Activated naive CD4-positive, alpha-beta T cell treated with Interleukin-2 at 50 U/mL for 16 hours (primary cell): ENCODE measurements at places on chromosomes 16 and 17.

DNA sequence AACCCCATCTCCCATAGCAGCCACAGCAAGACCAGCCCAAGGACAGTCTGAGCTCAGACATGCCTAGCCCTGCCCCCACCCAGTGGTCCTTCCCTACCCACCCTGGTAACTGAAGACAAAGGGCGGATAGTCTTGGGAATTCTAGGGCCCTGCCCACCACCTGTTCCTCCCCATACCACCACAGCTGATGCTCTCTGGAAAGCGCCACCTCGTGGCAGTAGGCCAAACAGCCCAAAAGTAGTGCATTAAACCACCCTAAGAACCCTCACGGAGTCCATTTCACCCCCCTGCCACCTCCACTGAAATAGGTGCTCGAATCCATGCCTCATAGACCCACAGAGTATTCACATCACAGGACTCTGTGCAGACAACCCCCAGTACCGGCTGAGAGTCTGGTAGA, 1021.4 kb downstream of the CDH8 start:
- DNase-seq = no peak

DNA sequence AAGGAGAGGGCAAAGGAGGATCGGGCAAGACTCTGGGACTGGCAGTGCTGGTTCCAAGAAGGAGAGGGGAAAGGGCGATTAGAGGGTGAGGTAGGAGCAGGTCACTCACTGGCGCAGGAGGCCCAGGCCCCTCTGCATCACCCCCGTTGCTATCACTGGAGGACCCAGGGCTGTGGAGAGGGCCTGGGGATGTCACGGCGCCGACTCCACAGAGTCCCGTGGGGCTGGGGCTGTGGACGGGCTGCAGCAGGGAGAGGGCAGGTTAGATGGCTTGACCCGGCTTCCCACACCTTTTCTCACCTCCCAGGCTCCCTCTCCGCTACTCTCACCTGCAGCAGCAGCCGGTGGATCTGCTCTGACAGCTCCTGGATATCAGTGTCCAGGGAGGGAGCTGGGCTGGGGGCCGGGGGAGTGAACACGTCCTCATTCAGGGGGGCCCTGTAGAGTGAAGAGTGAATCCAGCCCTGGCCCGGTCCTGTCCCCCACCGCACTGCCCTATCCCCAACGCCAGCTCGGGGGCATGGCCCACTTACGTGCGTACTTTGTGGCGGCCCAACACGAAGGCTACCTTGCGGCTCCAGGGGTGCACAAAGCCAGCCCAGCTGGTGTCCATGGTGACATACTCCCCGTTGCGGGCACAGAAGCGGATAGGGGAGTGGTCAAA, 4.9 kb downstream of the PER1 start:
- no peak for DNase-seq

DNA sequence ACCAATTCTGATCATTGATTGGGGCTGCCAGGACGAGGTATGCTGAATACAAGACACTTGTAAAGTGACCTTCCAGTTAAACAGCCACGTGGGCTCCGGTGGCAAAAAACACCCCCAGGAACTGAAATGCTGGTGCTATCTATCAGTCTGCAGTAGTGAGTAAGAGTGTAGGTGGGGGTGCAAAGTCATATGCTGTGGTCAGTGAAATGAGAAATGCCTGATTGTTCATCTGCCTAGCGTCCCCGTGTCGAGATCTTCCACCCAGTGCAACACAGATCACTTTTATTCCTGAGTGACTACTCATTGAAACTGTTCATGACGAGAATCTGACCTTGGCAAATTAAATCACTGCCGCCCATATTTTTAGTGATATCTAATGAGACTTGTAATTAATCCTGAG, 806.5 kb upstream of the GOT2 start:
- DNase-seq = no peak

- DNase-seq = no peak
These were observed 94.6 kb upstream of the TBX2 start for GRCh38 chr17:61305024-61305423.

DNA sequence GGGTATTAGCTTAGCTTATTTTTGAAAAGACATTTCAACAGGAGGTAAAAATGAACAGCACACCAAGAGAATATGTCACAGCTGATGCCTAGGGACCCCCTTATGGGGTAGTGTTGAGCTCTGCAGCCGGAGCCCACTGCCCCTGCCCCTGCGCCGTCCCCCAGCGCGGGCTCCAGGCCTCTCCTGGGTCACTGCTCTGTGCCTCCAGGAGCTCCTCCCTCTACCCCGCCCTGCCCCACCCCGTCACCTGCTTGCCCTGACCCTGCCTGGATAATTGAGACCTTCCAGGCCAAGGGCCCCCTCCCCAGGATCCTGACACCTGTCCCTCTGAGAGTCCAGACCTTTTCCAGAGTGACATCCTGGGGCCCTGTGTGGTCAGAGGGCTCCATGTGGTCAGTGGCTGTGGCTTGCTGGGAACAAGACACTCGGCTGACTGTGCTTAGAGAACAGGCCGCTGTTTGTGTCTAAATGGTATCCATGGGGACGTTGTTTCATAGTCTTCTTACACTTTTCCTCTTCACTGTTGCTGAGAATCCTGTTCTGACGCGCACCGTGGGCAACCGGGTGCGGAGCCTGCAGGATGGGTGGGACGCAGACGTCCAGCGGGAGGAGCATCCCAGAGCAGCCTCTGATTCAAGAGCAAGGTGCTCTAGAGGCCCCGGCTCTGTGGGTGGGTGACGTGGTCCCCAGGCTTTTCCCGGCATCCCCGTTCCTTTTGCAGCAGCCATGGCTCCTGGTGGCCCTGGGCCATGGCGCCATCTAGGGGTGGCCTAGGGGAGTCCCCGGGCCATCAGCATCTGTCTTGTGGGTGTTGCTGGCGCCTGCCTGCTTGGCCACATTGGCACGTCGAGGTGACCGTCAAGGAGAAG, 20.0 kb upstream of the WFIKKN1 start:
- peak; percentile 69 for DNase-seq

DNA sequence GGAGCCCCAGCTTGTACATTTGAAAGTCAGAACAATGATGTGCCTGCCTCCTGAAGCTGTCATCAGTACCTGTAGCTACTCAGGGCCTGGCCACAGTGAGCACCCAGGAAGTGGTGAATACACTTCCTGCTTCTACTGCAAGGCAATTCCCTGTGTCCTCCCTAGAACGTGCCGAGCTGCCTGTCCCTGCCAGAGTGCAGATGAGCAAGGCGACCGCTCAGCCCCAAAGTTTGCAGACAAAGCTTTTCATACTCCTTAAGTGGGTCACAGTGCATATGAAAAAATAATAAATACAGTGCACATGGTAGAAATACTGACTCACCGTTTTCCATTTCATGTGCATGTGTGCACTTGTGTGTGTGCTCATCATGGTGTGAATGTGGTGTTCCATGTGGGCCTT, 77.3 kb downstream of the MPRIP start:
- DNase-seq = peak; percentile 75

- no peak for DNase-seq
These were observed 16.1 kb downstream of the CCR7 start for GRCh38 chr17:40548982-40549685.

DNA sequence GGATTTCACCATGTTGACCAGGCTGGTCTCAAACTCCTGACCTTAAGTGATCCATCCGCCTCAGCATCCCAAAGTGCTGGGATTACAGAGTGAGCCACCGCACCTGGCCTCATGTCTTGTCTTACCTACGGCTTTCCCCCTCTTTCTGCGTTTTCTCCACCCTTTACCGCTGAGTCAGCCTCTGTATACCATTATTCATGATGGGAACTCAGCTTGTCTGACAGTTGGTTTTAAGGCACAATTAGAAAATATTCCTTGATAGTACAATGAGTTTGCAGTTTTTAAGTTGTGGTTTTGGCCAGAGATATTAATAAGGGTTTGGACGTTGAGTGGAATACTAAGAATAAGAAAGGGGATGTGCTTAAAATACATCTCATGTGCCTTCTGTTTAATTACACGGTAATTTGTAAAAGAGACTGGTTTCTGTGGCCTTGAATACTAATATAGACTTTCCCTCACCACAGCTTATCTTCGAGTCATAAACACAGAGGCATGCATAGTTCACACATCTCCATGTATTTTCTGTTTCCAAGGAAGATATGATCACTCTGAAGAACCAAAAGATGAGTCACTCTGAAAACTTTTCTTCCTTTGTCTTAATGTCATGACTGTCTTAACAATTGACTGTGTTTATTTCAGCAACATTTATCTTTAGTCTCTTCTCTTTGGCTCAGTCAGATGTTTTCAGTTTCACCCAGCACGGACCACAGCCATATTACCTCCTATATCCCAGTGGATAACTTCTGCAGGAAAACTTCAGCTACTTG, 54.4 kb downstream of the PITPNC1 start:
- no peak for DNase-seq

- DNase-seq = no peak
These were observed 19.4 kb downstream of the UNC45B start for GRCh38 chr17:35167046-35167445.

DNA sequence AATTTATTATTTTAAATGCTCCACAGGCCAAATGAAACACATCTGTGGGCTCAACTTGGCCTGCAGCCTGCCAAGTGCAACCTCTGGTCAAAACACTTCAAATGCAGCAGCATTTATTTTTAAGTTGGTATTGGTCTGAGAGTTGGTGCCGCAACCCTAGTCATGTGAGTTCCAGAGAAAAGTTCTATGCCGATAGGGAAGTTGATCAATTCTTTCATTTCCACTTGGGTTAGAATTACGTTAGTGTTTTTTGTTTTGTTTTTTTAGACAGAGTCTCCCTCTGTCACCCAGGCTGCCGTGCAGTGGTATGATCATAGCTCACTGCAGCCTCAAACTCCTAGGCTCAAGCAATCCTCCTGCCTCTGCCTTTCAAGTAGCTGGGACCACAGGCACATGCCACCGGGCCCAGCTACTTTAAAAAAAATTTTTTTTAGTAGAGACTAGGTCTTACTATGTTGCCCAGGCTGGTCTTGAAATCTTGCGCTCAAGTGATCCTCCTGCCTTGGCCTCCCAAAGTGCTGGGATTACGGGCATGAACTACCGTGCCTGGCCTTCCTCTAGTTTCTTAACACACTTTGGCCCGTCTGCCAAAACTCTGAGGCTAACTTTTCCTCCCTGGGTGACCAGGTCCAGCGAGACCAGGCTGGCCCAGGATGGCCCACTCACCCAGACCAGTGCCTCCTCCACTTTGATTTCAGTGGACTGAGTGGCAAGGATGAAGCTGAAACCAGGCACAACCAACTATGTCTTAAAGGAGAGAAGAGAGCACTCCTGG, 221.1 kb downstream of the MRTFB start:
- DNase-seq = no peak

DNA sequence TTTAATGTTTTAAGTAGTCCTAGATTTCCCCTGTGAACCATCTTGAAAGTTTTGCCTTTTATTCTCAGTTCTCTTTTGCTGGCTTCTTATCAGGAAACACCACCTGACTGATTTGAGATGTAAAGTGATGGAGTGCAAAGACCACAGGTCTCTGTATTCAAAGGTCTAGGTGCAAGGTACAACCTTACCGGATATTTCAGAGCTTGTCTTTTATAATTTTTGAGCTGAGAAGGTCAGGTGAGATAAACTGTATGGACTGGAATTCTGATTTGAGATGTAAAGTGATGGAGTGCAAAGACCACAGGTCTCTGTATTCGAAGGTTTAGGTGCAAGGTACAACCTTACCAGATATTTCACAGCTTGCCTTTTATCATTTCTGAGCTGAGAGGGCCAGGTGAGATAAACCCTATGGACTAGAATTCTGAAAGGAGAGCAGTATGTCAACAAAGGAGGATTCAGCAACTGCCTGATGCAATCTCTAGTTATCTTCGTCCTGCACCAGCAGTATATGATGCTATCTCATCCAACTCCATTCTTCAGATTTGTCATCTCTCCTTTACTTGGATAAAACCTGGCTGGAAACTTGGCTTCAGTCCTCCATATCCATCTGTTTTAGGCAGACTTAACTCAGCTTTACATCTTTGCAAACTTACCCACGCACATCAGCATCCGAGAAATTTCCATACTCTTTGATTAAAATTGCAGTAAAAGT, 64.3 kb downstream of the CENPV start:
- no peak for DNase-seq

DNA sequence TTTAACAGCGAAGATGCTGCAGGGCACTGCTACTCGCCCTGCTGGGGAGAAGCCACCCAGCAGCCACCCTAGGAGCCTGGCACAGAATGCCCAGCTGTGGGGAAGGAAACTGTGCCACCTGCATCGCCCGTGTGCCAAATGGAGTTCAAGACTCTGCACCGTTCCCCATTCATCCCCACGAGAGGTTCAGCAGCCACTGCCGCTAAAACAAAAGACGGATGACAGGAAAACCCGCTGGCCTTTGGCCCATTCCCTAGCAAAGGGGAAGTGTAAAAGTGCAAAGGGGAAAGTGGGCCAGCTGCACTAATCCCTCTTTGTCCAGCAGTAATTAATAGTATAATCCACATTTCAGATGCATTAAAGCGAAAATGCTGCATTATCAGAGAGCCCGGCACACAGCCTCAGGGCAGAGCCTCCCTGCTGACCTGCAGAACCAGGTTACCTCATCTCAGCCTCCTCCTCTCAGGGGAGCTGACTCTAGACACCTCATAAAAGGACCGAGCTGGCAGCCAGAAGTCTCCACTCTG, 37.7 kb downstream of the ZFHX3 start:
- DNase-seq = no peak

- no peak for DNase-seq
These were observed 667.4 kb upstream of the SALL1 start for GRCh38 chr16:51818342-51818944.

DNA sequence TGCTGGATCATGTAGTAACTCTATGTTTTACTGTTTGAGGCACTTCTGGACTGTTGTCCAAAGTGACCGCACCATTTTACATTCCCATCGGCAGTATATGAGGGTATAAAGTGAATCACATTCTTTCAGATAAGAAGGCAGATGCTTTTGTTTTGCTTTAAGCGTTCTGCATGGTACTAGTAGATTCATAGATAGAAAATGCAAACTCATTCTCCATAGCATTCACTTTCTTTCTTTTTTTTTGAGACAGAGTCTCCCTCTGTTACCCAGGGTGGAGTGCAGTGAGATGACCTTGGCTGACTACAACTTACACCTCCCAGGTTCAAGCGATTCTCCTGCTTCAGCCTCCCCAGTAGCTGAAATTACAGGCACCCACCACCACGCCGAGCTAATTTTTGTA, 40.4 kb downstream of the TANGO6 start:
- no peak for DNase-seq

DNA sequence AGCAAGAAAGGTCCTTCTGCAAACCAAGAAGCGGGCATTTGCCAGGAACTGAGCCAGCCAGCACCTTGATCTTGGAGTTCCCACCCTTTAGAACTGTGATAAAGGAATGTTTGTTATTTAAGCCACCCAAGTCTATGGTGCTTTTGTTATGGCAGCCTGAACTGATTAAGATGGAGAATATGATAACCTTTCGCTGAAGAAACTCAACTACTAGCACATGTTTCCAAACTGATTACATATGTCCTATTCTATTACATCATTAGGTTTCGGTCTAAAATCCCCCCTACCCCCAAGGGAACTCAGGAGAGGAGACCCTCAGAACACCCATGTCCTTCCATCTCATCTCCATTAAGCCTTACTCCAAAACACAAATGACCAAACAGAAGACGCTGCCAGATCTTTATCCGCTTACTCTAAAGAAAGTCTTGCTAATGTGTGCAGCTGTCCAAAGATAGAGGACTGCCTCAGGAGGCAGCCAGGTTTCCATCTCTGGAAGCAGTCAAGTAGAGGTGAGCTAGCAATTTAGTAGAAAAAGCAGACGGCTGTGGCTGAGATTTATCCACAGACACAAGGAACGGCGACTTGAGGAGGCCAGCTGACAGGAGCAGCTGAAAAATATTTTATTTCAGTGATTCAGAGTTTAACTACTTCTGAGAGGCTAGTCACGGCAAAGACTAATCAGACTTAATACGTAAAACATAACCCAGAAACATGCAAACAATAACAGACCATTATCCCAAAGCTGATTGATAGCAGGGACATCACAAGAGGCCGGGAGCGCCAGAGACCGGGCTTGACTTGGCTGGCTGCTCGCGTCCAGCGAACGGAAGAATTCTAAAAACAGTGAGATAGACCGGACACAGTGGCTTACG, 611.4 kb upstream of the CDH5 start:
- no peak for DNase-seq
